NCI-H1092 (cell line): ENCODE measurements at places on chromosomes 1 and 21.
A peak's percentile ranks its signal among the peaks of the same experiment; 100 is the strongest.

DNA sequence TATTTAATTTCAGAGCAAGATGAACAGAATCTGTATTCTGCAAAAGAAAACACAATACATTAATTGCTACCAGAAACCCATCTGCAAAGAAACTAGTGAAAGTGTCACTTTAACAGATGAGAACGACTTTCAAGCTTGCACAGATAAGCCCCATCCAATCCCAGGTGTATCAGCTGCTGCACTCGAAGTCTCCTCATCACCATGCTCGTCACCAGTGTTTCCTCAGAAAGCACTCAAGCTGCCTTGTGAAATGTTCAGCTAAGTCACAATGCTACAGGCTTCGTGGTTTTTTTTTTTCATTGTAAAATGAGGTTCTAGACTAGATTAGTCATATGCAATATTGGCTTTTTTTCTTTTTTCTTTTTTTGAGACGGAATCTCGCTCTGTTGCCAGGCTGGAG, 3.3 kb upstream of the TOMM20 start:
- DNase-seq: no peak

DNA sequence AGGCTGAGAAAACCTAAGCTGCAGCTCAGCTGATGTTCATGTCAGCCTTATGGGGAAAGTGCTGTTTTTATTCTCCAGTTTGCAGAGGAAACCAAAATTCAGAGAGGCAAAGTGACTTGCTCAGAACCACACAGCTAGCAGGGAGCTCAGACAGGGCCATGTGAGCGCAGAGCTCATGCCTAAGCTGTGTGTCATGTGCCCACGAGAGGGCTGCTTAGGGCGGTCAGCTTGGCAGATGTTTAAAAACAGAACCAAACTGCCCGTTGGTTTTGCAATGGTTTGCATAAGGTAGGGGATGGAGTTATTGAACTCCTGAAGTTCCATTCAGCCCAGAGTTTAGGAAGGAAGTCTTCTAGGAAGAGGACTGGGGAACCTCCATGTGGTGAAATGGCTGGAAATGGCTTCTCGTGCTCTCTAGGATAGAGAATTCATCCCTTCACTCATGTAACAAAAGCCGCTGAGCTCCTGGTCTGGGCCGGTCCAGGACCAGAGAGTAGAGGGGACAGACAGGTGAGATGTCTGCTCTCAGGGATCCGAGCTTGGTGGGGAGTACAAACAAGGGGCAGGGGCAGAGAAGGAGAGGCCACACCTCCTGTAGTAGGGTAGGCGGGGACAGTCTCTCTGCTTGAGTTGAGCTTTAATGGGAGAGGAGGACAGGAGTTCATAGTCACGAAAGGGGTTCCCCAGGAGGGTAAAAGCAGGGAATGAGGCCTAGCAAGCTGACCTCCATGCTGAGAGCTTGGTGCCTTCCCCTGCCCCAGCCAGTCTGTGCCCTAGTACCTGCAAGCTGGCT, 46.9 kb downstream of the ARHGEF10L start:
- DNase-seq: no peak

DNA sequence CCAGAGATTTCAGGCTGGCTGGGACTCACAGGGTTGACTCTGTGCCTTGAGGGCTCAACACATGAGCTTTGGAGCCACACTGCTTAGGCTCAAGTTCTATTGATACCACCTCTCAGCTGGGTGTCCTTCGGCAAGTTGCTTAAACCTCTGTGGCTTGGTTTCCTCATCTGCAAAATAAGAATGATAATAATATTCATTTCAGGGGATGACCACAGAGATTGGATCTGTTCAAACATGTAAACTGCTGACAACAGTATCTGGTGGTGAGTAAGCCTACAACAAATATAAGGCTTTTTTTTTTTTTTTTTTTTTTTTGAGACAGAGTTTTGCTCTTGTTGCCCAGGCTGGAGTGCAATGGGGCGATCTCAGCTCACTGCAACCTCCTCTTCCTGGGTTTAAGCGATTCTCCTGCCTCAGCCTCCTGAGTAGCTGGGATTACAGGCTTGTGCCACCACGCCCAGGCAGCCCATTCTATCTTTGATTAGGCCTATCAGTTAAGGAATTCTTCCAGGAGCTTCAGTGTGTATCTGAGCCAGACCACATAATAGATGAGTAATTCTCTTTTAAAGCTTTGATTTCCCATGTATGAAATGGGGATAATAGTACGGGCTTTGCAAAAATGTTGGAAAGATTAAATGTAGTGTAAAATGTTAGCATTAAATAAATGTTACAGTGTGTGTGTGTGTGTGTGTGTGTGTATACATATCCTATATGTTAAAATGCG, 437.6 kb downstream of the PRDM2 start:
- no peak for DNase-seq

GRCh38 chr1:33096363-33097005, 15.5 kb downstream of the AZIN2 start:
- no peak for DNase-seq

GRCh38 chr1:215766521-215766920, 199.4 kb downstream of the KCTD3 start:
- no peak for DNase-seq

DNA sequence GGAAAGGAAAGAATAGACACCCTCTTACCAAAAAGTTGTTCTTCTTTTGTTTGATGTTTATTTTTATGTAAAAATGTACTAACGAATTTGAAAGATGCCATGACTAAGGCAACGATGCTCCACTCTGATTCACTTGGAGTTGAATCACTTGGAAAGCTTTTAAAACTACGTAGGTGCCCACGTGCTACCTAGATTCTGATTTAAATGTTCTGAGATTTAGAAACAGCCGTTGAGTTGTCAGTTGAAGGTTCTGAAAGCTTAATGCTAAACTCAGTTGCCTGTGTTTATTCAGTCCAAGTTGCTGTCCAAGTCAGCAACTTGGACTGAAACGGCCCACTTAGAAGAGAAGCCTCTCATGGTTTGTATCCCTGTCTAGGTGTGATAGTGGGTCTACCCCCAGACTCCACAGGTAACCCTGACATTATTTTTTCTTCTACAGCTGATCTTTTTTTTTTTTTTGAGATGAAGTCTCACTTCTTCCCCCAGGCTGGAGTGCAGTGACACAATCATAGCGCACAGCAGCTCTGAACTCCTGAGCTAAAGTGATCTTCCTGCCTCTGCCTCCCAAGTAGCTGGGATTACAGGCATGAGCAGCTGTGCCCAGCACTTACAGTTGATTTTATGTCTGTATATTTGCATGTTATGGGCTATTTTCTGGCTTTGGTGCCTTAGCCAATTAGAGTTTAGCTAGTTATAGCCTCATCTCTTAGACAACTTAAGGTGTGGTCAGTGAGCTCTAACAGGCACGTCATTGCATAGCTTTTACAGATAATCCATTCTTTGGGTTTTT, 1.4 kb upstream of the VAMP4 start:
- DNase-seq: no peak

- DNase-seq: no peak
Measured at GRCh38 chr1:151668090-151668489, 48.5 kb downstream of the CELF3 start.

DNA sequence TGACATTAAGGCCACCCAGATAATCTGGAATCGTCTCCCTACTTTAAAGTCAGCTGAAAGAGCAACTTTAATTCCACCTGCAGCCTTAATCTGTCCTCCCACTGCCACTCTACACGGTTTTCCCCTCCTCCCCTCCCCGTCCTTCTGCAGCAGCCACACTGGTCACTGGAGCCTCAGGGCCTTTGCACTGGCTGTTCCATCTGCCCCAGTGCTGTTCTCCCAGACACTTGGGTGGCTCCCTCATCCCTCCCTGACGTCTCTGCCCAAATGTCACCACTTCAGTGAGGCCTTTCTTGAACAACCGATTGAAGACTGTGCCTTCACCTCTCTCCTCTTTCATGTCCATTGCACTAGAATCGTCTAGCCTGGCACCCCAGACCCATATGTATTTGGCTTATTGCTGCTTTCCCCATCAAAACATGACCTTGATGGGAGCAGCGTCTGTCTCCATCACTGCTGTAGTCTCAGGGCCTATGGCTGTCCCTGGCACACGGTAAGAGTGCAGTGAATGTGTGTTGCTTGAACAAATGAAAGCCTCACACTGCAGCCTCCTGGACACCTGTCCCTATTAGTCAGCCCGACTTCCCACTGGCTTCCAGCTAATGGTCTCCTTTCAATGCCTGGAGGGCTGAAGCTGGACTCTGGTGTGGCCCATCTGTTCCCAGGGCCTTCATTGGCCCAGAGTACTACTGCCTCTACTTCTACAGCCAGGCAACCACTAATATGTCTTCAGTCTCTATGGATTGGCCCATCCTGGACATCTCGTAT, 10.6 kb upstream of the PRDM16 start:
- no peak for DNase-seq

DNA sequence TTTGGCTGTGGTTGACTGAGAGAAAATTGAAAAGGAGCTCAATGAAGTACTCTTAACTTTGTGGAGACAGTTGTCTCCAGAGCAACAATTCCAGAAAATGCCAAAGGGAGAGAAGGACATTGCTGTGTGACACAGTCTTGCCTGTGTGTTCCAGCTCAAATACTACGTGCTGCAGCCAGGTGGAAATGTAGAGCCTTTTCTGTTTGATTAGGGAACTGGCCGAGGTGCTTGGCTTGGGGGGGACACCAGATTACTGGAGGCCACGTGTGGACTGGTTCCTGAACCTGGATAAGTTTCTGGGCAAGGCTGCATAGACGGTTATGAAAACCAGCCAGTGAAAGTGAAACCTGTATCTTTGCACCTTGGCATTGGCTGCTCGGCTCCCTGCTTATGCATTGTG, 217.9 kb downstream of the CTH start:
- DNase-seq: no peak

DNA sequence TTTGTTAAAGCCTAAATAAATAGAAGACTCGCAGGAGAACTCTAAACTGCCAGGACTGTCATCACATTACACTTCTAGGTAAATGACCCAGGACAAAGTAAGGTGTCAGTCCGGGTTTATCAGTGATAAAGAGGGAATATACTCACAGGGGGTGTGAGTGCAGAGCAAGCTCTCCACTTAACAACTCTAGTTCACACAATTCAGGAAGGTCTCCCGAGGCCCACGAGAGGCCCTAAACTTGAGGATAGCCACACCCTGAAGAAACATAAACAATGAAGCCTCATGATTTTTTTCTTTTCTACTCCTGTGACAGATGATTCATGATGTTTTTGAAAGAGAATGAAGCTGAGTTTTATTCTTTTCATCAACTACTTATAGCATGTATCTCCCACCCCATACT, 65.6 kb upstream of the EXO1 start:
- no peak for DNase-seq

DNA sequence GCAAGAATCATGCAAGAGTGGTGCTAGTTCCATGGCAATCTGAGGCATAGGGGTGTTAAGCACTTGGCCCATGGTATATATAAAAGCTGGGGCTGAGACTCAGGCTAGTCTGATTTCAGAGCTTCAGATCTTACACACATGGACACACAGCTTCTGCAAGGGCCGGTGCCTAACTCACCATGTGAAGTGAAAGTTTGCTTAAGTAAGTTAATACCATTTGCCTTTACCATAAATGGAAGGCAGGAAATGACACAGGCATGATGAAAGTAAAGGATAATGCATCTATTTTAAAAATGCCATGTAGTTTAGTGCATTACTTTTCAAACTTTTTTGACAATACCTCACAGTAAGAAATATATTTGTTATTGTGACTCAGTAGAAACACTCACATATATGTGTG, 122.6 kb downstream of the KCNJ6 start:
- DNase-seq: no peak

GRCh38 chr1:225908773-225909172, 15.3 kb downstream of the PYCR2 start:
- no peak for DNase-seq

DNA sequence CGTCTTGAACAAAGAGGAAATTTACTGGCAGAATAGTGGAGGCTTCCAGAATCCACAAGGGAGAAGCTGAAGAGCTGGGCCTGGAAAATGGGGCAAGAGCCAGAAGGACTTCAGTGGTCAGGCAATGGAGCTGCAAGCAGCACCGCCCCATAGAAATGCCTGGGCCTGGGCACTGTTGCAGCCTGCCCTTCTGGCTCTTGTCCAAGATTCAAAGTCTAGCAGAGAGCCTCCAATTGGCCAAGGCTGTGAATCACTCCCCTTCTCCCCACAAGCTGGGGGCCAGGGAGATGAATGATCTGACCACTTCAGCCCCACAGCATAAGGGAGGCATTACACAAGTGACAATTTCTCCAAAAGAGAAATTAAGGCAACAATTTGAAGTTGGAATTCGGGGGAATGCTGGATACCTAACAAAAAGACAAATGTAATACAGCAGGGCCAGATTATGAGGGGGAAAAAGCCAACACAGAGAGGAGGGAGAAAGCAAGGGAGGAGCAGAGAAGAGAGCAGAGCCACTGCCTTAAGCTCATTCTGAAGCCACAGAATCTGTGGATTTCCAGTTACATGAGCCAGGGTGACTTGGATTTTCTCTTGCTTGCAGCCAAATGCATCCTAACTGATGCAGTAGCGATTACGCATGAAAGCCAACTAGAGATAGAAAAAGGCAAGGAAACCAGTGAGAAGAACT, 80.3 kb downstream of the LRIG2 start:
- no peak for DNase-seq

DNA sequence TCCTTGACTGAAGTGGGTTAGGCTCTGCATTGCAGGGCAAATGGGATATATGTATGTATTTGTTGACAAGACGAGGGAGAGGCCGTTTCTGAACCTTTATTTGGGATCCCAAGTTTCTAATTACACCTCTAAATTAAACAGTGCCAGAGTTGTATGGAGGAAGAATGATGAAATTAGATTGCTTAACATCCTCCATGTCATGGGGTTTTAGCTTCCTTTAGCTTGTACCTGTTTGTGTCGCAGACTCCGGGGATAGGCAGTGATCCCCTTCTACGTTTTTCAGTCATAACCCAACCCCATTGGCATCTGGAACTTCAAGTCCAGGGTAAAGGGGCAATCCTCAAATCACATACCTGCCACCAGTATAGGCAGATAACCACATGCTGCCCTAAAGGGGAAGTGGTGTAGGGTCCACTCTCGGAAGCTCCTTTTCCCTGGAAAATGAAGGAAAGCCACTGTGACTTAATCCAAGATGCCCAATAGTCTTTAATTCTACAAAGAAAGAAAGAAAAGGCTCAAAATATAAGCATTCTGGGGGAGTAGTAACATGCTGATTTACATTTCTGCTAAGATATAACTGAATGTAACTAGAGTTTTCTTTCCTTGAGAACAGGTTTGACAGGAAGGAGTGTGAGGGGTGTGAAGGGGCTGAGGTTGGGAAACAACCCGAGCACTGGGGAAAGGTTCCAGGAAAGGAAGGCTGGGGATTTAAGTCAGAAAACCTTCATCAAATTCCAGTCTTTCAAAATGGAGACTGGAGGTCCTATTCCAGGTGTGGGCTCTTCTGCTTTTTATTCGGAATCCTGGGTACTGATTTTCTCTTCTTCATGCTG, 77.6 kb downstream of the RGL1 start:
- no peak for DNase-seq

GRCh38 chr1:219812491-219813203, 115.7 kb downstream of the SLC30A10 start:
- DNase-seq: peak; percentile 80

DNA sequence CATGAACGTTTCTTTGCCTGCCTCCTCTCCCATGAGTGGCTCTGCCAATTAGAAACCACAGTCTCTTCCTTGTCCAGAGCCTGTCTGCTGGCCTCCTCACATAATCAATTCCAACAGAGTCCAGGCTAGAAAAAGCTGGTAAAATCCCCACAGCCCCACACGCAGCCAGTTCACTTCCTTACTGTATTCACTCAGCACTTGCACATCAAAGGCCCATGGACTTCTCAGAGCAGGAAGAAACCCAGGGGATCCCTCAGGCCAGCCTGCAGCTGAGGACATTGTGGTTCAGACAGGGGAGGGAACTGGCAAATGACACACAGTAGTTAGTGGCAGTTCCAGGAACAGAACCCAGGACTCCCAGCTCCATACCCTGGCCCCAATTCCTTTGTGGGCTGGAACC, 171.6 kb upstream of the EDN2 start:
- DNase-seq: no peak
